ENCODE measurements at places on chromosomes 2 and 18.

DNA sequence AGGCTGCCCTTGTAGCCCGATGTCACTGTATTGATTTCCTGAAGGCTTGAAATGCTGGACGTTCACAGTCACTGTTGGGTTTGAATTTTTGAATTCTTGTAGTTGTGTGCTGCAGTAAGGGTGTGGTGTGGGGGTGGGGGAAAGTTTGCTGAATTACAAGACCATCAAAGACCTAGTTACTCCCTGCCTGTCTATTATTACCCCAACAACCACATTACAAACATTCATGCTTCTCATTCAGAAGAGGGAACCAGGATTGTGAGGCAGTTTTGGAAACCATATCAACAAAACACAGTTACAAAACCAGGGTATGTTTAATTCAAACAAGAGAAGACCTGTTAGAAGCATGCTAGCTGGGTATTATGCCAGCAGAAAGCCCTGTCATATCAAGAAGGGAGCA, 85.8 kb downstream of the CLHC1 start:
- no peak for DNase-seq

- no peak for DNase-seq
These were observed 185.5 kb downstream of the NOL4 start for GRCh38 chr18:34039201-34039600.

GRCh38 chr2:22901471-22902179, 483.4 kb upstream of the KLHL29 start:
- no peak for DNase-seq

- DNase-seq: no peak
These were observed 78.8 kb upstream of the FZD5 start for GRCh38 chr2:207848545-207848928.

- DNase-seq: no peak
These were observed 29.7 kb downstream of the NAB1 start for GRCh38 chr2:190678444-190679162.

GRCh38 chr2:126828051-126828450, 70.6 kb upstream of the TEX51 start:
- DNase-seq: no peak

GRCh38 chr2:38146275-38146906, 70.4 kb upstream of the CYP1B1 start:
- no peak for DNase-seq

DNA sequence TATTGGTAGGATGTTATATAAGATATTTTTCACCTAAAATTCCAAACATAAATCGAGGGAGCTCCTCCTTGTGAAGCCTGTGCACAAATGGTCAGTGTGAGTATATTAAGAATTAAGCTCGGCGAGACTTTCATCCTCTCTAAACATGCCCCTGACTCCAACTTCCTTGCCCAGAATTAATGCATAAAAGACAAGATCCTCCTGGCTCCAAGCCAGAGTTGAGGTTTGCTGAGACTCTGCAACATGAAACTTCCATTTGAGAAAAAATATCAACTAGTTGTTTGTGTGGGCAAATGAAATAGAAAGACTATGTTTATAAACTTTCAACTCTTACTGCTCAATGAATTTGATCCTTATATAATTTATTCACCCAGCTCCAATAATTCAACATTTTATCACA, 68.1 kb downstream of the CCDC178 start:
- no peak for DNase-seq

GRCh38 chr2:143935482-143935752, 584.5 kb downstream of the ZEB2 start:
- DNase-seq: no peak

- DNase-seq: no peak
These were observed 120.8 kb downstream of the RHBDD1 start for GRCh38 chr2:226956659-226957058.

DNA sequence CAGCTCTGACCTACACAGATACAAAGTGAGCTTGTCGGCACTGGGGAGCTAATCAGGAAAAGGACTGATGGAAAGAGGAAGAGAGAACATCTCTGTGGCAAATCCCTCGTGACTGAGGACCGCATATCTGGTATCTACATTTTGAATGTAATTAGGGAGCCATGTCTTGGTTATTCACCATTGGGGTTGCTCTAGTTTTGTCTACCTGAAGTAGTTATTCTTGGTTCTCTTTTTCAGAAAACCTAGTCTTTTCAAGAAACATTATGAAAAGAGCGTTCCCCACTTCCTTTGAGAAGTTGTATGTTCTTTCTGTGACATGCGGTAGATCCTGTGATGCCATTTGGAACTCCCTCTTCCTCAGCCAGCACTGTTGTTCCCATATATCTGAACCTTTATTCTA, 104.4 kb downstream of the DOCK10 start:
- no peak for DNase-seq

GRCh38 chr2:173349287-173349686, 5.4 kb upstream of the CDCA7 start:
- no peak for DNase-seq

GRCh38 chr2:7436096-7436906, 519.1 kb downstream of the RNF144A start:
- DNase-seq: peak; percentile 52

DNA sequence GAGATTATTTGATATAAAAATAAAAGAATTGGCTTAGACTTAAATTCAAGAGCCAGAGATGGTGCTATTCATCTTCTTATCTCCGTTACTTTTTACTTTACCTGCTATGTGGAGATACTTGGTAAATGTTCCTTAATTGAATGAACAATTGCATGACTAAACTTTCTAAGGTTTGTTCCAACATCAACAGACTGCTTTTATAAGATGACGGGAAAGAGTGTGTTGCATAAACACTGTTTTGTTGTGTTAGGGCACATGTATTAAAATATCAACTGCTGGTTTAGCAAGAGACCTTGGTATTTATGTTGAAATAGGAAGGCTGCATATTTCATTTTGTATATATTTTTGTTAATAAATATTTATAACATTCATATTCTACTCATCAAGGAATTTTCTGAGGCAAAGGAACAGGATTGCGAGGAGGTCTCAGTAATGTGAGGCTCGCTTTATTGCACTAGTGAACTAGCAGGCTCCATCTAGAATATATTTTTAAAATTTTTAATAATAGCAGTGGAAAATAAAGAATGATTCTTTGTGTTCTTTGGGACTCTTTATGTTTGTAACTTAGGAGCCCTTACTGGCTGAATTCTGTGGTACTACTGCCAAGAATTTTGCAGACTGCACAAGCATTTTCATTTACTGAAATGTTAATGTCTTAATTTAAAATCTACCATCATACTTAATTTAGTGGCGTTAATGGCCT, 10.7 kb upstream of the NFE2L2 start:
- no peak for DNase-seq

DNA sequence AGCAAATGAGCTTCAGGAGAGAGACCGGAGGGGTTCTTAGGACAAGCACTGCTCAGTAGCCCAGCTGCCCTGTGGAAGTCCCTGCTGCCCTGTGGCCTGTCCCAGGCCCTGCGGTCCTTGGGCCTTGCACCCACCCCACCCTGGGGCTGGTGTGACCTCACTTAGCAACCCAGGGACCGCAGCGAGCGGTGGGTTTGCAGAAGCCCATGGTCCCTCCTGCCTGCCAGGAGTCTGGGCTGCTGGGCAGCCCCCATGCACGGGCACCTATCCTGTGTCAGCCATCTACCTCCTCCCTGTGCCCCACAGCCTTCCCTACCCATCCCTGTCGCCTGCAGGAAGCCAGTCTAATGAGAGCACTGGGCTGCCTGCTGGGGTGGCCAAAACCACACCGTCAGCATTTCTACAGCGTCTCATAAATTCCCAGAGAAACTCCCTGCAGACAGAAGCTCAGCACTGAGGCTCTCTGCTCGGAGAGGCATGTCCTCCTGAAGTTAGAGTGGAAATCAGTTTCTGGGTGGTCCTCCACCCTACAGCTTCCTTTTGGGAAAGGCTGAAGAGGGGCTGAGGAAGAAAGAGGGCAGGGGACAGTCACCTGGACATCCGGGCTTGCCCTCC, 231.1 kb upstream of the HS6ST1 start:
- DNase-seq: no peak

GRCh38 chr2:15359716-15360531, 201.2 kb downstream of the NBAS start:
- no peak for DNase-seq

- DNase-seq: no peak
These were observed 148.0 kb downstream of the ASB1 start for GRCh38 chr2:238574490-238575271.

DNA sequence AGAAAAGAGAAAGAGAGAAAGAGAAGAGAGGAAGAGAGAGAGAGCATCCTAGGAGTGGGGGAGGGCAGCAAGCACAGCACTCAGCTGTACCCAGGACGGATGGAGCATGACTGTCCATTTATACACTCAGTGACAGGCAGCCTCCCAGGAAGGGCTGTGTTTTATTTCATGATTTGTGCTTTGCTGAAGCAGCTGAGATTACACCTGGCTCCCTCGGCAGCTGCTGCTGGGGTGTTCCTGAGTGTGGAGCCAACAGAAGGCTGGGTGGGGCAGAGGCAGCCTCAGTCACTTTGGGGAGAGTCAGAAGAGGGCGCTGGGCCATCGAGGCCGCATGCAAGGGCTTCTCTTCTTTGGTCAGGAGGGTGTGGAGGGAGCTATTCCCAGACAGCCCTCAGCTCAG, 47.8 kb upstream of the TEX51 start:
- DNase-seq: no peak

DNA sequence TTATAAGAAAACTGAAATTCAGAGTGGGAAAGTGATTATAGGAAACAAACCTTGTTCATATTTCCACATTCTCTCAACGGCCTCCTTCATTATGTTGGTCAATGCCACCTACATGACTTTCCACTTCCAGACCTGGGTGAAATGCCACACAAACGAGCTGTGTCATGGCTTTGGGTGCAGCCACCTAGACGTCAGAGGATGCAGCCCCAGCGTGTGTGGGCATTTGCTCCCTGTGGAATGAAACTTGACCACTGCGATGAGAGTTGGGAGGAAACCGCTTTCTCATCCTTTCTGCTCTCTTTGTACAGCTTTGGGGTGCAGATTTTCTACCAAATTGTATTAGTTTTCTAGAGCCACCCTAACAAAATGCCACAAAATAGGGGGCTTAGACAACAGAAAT, 291.0 kb downstream of the CYRIA start:
- DNase-seq: no peak

- DNase-seq: no peak
These were observed 121.9 kb upstream of the HAAO start for GRCh38 chr2:42914314-42914713.

Measured in T-helper 1 cell (primary cell).